Cerebellum (tissue), 4 donors: ENCODE measurements at places on chromosomes 5 and 9. TPM values are rescaled to one million over a fixed set of nuclear protein-coding genes. Genes with fewer than 3 reads are reported as not detected.

ALDOB gene
- total RNA-seq: 0.54 TPM

GABBR2 gene
- total RNA-seq: 45.3 TPM

INSL6 gene
- total RNA-seq: not detected

ZNF454 gene
- 13.9 TPM for total RNA-seq

PCDHGA4 gene
- total RNA-seq: 17.5 TPM

POU5F2 gene
- total RNA-seq: 8.7 TPM

PLAC8L1 gene
- not detected for total RNA-seq

BDP1 gene
- 70.0 TPM for total RNA-seq

IL33 gene
- total RNA-seq: 10.3 TPM

MELK gene
- total RNA-seq: 14.6 TPM

DNAH5 gene
- 2.6 TPM for total RNA-seq

SLC45A2 gene
- total RNA-seq: 1.2 TPM

GRCh38 chr5:13581132-13581531 is 363.4 kb downstream of the DNAH5 start:
- no peak for DNase-seq

GRCh38 chr5:144886668-144887067 is 716.0 kb downstream of the KCTD16 start:
- no peak for DNase-seq

DNA sequence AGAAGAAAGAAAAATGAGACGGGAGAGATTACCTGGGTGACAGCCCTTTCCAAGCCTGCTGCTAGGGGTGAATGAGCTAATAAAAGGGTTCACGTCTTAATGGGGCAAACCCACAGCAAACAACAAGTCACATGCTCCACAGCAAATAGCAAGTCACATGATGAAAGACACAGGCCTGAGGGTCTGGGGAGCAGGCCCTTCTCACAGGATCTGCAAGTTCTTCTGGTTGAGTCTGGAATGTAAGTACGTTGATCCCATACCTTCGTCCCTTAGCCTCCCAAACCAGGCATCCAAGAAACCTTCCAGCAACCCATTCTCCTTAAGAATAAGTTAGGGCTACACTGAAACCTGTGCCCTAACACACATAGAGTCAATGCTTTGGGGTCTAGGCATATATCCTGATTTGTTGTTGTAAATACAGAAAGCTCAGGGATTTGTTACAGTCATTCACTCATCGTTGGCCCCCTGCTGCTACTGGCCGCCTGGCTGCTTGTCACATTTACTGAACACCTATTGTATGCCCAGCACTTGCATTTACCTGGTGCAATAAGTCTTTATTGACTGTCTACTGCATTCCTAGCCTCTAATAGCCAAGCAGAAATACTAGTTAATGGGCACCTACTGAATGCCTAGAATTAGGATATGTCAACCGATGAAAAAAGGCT is 43.3 kb upstream of the MSX2 start:
- DNase-seq: no peak

DNA sequence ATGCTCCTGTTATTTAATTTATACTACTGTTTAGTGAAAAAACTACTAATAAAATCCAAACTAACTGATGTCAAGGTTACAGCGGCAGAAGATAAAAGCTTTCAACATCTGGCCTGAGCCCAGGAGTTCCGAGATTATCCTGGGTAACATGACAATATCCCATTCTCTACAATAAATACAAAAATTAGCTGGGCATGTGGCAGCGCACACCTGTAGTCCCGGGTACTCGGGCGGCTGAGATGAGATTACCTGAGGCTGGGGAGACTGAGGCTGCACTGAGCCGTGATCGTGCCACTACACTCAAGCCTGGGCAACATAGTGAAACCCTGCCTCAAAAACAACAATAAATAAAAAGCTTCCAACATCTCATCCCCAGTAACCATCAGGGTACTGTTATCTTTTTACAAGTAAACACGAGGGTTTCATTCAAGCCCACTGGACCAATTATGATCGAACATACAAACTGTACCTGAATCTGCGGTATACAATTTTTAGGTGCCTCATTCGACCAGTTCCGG is 1.3 kb downstream of the RPL37 start:
- DNase-seq: no peak

DNA sequence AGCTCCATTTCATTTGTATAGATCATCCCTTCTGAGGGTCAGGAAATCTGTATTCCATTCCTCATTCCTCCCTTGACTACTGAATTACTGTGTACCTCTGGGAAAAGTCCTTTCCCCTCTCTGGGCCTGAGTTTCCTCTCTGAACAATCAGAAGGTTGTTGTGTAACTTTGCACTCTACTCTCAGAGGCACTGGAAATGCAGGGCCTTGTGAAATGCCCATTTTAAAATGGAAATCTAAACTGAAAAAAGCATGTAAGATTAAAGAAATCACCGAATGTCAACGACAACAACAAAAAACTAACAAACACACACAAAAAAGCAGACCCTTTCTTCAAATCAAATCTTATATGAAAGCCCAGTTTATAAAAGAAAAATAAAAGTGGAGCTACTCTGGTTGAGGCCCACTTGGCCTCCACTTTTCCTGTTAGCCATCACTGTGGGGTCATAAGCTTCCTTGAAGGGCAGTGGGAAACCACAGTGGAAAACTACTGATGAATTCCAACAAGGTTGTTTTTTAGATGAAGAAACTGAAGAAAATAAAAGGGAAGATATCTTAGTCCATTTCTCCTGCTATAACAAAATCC is 21.6 kb upstream of the GRPEL2 start:
- DNase-seq: no peak

GRCh38 chr5:128259607-128260021 is 176.0 kb downstream of the SLC12A2 start:
- no peak for DNase-seq

- DNase-seq: no peak
These were observed 41.3 kb upstream of the CDK20 start for GRCh38 chr9:88015606-88016005.

DNA sequence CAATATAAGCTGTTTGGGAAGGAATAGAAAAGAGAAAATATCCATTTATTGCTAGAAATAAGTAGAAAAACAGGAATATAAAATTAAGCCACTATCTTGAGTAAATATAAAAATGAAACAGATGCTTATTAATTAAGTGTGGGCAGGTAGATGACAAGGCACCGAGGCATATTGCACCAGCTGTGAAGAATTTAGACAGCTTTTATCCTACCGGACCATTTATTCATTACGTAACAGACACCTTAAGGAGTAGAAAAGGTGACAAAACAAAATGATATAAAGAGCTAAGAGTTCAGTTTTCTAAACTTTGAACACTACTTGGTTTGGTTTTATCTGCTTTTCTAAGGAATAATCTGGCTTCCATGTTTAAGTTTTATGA is 404.1 kb downstream of the PTPRD start:
- DNase-seq: no peak

- no peak for DNase-seq
These were observed 24.5 kb upstream of the SARDH start for GRCh38 chr9:133762488-133763271.

- no peak for DNase-seq
These were observed 60.7 kb downstream of the PRRT1B start for GRCh38 chr9:131605770-131606590.

GRCh38 chr9:16363916-16364315 is 506.6 kb downstream of the BNC2 start:
- DNase-seq: no peak

DNA sequence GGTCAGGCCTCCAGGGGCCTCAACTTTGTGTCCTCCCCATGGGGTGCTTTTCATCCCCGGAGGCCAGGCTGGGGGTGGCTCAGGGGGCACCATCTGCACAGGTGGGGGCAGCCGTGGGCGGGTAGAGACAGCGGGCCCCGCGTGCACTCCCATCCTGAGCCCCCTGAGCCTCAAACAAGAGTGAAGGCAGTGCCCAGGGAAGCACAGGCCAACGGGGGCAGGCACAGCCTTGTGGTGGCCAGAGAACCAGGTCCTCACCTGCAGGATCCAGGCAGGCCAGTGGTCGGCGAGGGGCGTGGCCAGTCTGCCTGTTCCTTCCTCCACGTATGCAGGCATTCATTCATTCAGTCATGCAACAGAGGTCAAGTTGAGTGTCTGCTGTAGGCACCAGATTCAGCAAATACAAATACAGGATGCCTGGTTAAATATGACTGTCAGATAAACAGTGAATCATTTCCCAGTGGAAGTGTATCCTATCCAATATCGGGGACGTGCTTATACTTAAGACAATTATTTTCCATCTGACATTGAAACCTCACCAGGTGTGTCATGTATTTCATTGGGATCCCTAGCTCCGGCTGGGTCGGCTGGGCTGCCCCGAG is 22.3 kb downstream of the KCNT1 start:
- no peak for DNase-seq

DNA sequence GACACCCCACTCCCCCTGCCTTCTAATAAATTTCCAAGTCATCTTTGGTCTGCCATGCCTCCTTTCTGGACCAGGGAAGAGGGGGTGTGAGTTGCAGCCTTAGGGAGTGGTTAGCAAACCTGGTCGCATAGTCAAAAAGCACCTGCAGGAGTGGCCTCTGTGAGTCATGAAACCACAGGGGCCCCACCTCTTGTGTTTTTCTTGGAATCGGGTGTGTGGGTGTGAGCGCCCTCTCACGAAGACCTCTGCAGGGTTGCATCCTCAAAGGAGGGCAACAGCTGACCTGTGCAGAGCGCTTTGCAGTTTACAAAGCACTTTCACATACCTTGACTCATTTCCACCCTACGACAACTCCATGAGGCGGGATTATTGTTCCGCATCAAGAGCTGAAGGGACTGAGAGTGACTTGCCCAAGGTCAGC is 36.8 kb upstream of the TEX48 start:
- DNase-seq: no peak

DNA sequence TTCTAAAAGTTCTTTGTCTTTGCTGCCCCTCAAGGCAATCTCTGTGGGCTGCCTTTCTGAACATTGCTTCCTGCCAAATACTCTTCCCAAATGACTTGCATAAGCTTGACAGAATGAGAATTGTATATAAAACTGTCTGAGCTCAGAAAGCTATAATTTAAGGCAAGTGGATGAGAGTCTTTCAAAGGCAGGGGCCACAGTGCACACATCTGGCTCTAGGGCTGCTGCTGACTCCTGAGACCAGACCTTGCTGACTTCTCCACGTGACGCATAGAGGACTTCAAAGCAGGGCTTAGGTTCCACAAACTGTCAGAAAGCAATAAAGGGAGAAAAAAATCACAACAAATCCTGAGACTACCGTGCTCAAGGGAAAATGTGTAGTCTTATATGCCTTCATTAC is 79.4 kb upstream of the DIRAS2 start:
- no peak for DNase-seq

- no peak for DNase-seq
These were observed 22.8 kb downstream of the COL5A1 start for GRCh38 chr9:134664446-134664845.

GRCh38 chr5:75016896-75017295 is 35.5 kb downstream of the GCNT4 start:
- no peak for DNase-seq

- no peak for DNase-seq
These were observed 124.2 kb downstream of the TRIO start for GRCh38 chr5:14267166-14267838.

DNA sequence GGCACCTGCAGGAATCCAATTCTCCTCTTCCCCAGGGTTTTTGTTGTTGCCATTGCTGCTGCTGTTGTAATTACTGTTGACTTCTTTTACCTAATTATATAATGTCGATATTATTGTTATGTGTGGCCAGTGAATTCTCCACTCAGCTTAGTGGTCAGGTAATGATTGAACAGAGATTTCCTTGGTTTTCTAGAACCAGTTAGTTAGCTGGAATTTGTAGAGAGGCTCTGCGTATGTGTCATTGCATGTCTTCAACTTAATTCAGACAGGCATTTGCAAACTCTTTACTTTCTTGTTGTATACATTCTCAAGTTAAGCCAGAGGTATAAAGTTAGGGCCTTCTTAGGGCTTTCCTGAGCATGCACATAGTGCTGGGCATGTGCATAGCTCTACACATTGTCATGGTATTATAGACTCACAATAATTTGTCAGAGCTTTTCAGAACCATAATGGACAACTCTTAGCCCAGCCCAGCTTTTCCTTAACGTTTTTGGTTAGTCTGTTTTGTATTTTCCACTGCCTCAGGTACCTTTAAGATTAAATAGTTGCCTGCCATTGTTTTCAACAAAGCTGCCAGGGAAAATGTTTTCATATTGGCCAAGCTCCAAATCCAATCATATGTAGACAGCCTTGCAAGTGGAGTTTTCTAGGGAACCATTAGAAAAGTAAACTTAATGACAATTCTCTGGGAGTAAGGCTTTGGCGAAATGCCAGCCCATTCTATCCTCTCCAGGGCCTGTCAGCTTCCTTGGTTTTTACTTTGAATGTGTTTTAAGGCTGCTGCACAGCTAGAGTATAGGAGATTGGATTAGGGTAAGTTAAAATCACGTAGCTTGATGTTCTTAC is 68.1 kb downstream of the UBE2R2 start:
- DNase-seq: peak; percentile 25

DNA sequence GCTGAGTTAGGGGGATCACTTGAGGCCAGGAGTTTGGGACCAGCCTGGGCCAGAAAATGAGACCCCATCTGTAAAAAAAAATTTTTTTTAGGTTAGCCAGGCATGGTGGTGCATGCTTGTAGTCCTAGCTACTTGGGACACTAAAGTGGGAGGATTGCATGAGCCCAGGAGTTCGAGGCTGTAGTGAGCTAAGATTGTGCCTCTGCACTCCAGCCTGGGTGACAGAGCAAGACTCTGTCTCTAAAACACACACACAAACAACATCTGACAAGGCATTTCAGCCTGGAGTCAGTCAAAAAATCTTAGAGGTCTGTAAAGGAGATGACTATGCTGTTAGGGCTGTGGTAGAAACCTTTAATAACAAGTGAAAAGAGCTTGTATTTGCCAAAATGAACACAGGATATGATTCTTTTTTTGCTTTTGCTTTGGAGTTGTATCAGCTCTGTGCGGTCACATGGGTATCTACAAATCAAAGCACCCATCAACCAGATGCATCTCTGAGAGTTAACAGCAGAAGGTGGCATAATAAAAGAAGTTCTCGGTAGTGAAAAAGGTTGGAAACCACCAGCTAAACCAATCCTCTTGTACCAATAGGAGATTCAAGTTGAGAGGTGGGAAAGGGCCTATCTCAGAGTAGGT is 3.6 kb upstream of the PSMD5 start:
- no peak for DNase-seq

DNA sequence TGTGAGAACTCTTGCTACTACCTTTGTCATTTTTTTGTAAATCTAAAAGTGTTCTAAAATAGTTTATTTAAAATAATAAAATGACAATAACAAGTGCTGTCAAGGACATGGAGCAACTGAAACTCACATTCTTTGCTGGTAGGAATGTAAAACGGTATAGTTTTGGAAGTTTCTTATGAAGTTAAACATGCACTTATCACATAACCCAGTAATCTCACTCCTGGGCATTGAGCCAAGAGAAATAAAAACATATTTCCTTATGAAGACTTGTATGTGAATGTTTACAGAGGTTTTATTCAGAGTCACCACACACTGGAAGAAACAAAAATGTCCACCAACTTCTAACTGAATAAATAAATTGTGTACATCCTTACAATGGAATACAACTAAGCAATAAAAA is 46.0 kb upstream of the COL15A1 start:
- no peak for DNase-seq

- DNase-seq: no peak
These were observed 299.1 kb downstream of the EPB41L4A start for GRCh38 chr5:112119969-112120368.
